Dermis microvascular lymphatic vessel endothelial cell (primary cell): ENCODE measurements at places on chromosomes 12 and 14. TPM values are rescaled to one million over a fixed set of nuclear protein-coding genes. Genes with fewer than 3 reads are reported as not detected.

NPFF gene
- total RNA-seq = not detected in 2 replicates

CEP170B gene
- total RNA-seq = 5.6 and 6.6 TPM in 2 replicates

MYF6 gene
- total RNA-seq = not detected in 2 replicates

PPP2R5C gene
- 60.3 and 71.8 TPM in 2 replicates for total RNA-seq

KCNMB4 gene
- 0.39 and 0.51 TPM in 2 replicates for total RNA-seq

FOXN4 gene
- total RNA-seq = not detected in 2 replicates

ADGRD1 gene
- total RNA-seq = 0.25 and 0.26 TPM in 2 replicates

IFNG-AS1 gene
- total RNA-seq = not detected in 2 replicates

KRT6C gene
- total RNA-seq = not detected in 2 replicates

OASL gene
- total RNA-seq = 0.25 and 0.26 TPM in 2 replicates

HOXC12 gene
- total RNA-seq = not detected in 2 replicates

TMEM253 gene
- 0.13 TPM in 1 of 2 replicates, not detected in the other for total RNA-seq

PPP4R4 gene
- not detected in 2 replicates for total RNA-seq

CYP46A1 gene
- 0.13 TPM in 2 replicates for total RNA-seq

FGF23 gene
- total RNA-seq = under 0.01 TPM in 1 of 2 replicates, not detected in the other

ABCD4 gene
- 34.1 and 53.6 TPM in 2 replicates for total RNA-seq

METAP2 gene
- 43.7 and 50.5 TPM in 2 replicates for total RNA-seq

SERPINA4 gene
- not detected in 2 replicates for total RNA-seq

RIPK3 gene
- 1.4 and 1.8 TPM in 2 replicates for total RNA-seq

SDR9C7 gene
- total RNA-seq = not detected in 2 replicates

LUM gene
- total RNA-seq = not detected in 2 replicates

TSHR gene
- total RNA-seq = not detected in 2 replicates

GMPR2 gene
- total RNA-seq = 81.9 and 90.5 TPM in 2 replicates

ADAMTS20 gene
- total RNA-seq = not detected in 2 replicates

RAN gene
- 567 and 705 TPM in 2 replicates for total RNA-seq

NFATC4 gene
- 0.76 and 1.0 TPM in 2 replicates for total RNA-seq

TAS2R13 gene
- total RNA-seq = 0.39 and 0.63 TPM in 2 replicates

MRPS35 gene
- total RNA-seq = 27.6 and 33.8 TPM in 2 replicates

CCDC38 gene
- not detected in 2 replicates for total RNA-seq

ARHGEF40 gene
- 6.2 and 8.3 TPM in 2 replicates for total RNA-seq

SLC41A2 gene
- 5.7 and 6.2 TPM in 2 replicates for total RNA-seq

KCNH5 gene
- total RNA-seq = not detected in 2 replicates

TMEM63C gene
- total RNA-seq = 0.13 and 0.77 TPM in 2 replicates

KITLG gene
- 3.2 and 7.7 TPM in 2 replicates for total RNA-seq
